HEK293T (cell line): ENCODE measurements at places on chromosomes 11 and 22.
A peak's percentile ranks its signal among the peaks of the same experiment; 100 is the strongest.

GRCh38 chr11:64208796-64209562 lies 2.5 kb downstream of the FERMT3 start:
- DNase-seq, result no peak

GRCh38 chr22:38468443-38469305 lies 778 bp downstream of the KDELR3 start:
- DNase-seq, result peak; percentile 76

DNA sequence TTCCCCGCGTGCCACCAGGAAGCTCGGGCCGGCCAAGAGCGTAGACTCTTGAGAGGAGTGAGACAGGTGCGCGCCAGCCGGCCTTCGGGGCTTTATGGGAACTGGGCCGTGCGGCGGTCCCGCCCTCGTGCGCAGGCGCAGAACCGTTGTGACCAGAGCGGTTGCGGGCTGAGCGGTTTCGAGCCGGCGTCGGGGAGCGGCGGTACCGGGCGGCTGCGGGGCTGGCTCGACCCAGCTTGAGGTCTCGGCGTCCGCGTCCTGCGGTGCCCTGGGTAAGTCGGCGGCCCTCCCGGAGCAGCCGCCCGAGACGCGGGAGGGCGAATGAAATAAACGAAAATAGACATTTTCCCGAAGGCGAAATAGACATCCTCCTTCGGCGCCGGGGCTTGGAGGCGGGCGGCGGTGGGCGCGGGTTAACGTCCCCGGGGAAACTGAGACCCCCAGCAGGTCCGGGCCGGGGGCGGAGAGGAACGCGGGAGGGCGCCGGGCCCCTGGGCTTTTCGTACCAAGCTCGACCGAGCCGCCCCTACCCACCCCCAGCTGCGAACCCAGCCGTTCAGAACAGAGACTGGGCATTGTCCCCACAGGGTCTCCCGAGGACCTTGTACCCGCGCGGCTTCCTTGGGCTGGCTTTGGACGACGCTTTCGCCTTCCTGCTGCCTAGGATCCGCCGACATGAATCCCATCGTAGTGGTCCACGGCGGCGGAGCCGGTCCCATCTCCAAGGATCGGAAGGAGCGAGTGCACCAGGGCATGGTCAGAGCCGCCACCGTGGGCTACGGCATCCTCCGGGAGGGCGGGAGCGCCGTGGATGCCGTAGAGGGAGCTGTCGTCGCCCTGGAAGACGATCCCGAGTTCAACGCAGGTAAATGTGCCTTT lies at the start of gene ASRGL1:
Gene ASRGL1 (plus strand): TSS at position 146 of the 879 bp plus-strand sequence. CDS start 530 bp downstream, at position 676.
- DNase-seq, result peak; percentile 80

GRCh38 chr22:37428649-37429586 lies 1.6 kb upstream of the ELFN2 start:
- peak; percentile 83 for DNase-seq

GRCh38 chr11:36306888-36307287 lies 10.8 kb downstream of the PRR5L start:
- no peak for DNase-seq

DNA sequence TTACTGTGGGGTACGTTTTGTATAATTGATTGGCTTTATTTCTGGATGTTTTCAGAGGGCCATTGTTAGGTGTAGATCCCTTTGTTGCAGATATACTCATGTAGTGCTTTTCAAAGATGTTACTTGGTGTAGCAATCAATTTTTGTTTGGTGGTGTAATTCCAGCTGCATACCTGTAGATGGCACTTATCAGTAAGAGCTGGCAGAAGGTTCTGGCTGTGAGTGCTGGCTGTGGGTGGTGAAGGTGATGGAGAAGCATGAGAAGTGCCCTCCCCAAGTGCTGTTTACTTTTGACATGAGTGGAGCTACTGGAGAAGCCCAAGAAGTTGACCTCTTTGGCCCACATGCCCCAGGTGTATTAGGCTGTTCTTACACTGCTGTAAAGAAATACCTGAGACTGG lies 1074.9 kb downstream of the FAM181B start:
- DNase-seq, result peak; percentile 29

DNA sequence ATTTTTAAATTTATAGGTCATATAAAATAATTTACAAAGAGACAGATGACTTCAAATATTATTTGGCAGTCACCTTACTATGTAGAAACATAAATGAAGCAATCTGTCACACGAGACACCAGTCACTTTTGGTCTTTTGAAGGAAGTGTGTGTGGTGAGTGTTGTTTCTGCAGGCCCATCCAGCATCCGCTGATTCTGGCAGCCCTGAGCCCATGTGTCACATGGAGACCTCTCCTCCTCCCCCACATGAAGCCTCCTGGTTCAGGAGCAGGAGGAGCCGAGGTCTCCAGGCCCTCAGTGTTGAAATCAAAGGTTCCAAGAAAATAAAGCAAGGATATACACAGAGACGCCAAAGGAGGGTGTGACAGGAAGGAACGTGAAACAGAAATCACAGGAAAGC lies 60.1 kb downstream of the ARFGAP3 start:
- no peak for DNase-seq

DNA sequence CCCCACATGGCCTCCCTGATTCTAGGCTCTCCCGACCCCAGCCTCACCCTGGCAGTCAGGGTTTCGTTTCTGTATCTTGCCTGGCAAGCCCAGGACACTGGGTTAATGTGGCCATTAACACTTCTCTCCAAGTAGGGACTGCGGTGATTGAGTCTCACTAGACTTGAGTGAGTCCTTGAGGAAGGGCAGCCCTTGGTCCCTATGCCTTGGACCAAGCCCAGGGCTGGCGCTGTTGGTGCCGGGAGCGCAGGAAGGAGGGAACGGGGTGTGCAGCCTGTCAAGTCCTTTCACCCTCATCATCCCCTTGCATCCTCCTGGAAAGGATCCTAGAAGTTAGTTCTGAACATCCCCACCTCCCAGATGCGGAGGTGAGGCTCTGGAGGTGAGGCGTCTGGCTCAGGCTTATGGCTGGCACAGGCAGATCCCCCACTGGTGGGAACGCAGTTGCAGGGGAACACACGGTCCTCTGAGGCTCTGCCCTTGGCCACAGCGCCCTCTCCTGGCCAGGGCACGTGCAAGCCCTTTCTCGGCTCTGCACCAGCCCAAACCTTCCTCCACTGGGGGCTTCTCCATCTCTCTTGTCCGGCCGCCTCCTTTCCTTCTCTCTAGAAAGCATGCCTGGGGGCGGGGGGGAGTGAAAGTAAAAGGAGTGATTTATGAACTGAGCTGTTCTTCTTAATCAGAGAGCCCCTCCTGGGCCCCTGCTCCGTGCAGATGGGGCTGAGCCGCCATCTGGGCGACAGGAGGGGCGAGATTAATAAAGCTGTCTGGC lies 56.7 kb downstream of the TP53I11 start:
- peak; percentile 86 for DNase-seq

- DNase-seq, result no peak
Measured at GRCh38 chr11:28632338-28632737, 524.1 kb downstream of the METTL15 start.

GRCh38 chr22:30321461-30321860 lies 5.3 kb downstream of the TBC1D10A start:
- no peak for DNase-seq

DNA sequence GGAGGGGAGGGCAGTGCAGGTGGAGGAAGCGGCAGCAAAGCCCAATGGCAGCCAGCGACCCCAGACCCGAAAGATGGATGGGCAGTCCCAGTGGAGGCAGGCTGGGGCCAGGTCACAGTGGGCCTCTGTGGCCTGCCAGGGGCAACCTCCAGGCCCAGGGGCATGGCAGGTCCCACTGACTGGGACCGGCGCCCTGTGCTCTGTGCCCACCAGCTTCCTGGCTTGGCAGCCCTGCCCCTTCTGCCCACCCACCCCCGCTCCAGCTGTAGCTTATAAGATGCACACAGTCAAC lies 4.3 kb upstream of the KCNK7 start:
- no peak for DNase-seq

DNA sequence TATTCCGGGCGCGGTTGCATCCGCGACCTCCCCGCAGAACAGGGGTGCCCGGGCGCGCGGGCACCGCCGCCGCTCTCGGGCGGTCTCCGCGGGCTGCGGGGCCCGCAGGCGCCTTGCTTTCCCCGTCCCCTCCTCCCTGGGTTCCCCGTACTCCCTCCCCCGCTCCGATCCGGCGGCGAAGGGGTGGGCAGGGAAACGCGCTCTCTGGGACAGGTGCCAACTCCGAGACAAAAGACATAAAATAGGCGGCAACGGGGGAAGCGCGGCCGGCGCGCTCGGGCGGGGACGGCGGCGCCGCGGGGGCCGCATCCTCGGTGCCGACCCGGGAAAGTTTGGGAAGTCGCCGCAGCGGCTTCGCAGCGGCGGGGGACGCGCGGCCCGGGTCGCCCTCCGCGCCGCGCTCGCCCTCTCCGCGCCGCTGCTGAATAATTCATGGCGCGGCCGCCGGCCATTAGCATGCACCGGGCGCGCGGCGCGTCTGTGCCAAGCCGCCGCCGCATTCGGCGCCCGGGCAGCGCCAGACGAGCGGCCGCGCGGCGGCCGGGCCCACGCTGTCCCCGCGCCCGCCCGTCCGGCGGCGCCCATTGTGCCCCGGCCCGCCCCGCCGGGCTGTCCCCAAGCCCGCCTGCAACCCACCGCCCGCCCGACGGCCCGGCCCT lies 78.7 kb upstream of the PPARA start:
- peak; percentile 56 for DNase-seq

GRCh38 chr22:39655004-39655579 lies 84.5 kb downstream of the CACNA1I start:
- DNase-seq, result peak; percentile 46

- no peak for DNase-seq
Measured at GRCh38 chr11:67300756-67301312, 2.5 kb upstream of the SSH3 start.

- no peak for DNase-seq
Measured at GRCh38 chr22:42646569-42647525, 2.3 kb downstream of the CYB5R3 start.

DNA sequence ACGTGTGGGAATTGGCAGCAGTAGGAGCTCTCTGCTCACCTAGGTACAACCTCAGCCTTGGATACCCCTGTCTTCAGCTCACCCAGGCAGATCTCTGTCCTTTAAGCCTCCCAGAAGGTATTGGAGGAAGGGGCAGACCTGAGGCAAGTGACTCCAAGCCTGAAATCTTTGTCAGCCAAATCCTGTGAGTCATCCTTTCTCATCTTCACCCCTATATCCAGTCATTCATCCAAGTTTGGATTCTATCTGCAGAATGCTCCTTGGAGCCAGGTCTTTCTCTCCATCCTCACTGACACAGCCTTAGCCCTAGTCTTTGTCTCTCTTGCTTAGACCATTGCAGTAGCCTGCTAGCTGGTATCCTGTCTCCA lies 10.4 kb upstream of the THY1 start:
- no peak for DNase-seq

GRCh38 chr11:12285106-12285505 lies 92.3 kb upstream of the PARVA start:
- DNase-seq, result no peak

- DNase-seq, result no peak
Measured at GRCh38 chr22:23787600-23787896, 782 bp downstream of the SMARCB1 start.

DNA sequence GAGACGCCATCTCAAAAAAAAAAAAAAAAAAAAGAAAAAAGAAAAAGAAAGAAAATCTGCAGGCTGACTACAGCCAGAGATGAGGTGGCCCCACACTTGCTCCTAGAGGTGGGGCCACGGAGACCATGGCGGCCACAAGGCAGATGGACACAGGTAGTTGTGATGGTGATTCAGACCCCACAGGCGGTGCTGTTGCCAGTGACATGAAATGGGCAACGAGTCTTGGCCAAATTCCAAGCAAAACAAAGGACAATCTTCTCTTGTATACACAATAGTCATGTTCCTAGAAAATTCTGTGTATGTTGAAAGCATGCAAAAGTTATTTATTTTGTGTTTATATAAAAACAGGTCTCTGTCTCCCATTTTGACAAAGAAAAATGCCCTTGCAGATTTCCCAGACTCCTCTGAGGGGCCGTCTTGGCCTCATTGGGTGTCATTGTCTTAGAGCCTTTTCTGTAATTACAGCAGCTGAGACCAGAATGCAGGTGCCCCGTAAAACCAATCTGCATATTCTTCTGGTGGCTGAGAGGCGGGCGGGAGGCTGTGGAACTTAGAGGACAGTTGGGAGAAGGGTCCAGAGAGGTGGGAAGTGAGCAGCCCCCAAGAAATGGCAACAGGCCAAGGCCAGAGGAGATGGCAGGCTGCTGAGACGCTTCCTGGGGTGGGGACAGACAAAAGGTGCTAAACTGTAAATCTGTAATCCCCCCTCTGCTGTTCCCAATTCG lies 22.5 kb upstream of the DAGLA start:
- no peak for DNase-seq

- no peak for DNase-seq
Measured at GRCh38 chr22:18067121-18067520, 10.7 kb upstream of the PEX26 start.

DNA sequence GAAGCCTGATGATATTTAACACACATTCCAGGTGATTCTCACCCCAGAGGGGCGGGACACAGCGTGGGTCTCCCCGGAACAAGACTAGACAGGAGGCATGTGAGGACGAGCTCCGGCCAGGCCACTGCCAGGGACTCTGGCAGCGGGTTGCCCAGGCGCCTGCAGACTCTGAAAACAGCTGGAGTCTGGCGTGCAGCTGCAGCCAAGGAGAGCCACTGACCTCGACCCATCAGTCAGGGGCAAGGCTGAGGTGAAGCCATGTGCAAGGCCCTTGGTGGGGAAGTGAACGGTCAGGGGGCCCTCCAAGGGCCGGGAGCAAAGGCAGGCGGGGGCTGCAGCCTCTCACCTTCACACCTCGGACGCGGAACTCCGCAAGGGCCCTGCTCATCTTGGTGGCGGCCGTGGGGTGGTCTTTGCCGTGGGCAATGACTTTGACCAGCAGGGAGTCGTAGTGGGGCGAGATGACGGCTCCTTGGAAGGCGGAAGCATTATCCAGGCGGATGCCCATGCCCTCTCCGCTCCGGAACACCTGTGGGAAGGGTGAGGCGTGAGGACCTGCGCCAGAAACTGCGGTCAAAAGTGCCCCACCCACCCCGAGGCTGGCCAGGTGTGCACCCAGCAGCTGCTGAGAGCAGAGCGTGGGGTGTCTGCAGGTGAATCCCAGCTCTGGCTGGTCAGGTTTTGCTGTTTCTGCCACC lies 6.7 kb downstream of the LRFN4 start:
- no peak for DNase-seq

- peak; percentile 54 for DNase-seq
Measured at GRCh38 chr11:118522571-118523072, 4.7 kb upstream of the TTC36 start.

GRCh38 chr11:2089536-2090165 lies 49.5 kb downstream of the IGF2 start:
- DNase-seq, result peak; percentile 86

GRCh38 chr11:86810288-86810687 lies 9.9 kb downstream of the PRSS23 start:
- DNase-seq, result no peak

GRCh38 chr11:118124929-118125535 lies 27.6 kb downstream of the SCN4B start:
- DNase-seq, result no peak

- no peak for DNase-seq
Measured at GRCh38 chr11:33405834-33406602, 148.8 kb downstream of the HIPK3 start.

- DNase-seq, result no peak
Measured at GRCh38 chr11:95247127-95247684, 16.2 kb upstream of the SESN3 start.
